Stimulated activated CD4-positive, alpha-beta T cell treated with anti-CD3 and anti-CD28 coated beads, Interleukin-4, amount 100 ng/mL, for 4 hours (primary cell): ENCODE measurements at places on chromosomes 1 and 21.

GRCh38 chr21:44067011-44067839, 40.0 kb upstream of the PWP2 start:
- no peak for DNase-seq

GRCh38 chr1:111920221-111921024, 69.0 kb downstream of the KCND3 start:
- DNase-seq: no peak

DNA sequence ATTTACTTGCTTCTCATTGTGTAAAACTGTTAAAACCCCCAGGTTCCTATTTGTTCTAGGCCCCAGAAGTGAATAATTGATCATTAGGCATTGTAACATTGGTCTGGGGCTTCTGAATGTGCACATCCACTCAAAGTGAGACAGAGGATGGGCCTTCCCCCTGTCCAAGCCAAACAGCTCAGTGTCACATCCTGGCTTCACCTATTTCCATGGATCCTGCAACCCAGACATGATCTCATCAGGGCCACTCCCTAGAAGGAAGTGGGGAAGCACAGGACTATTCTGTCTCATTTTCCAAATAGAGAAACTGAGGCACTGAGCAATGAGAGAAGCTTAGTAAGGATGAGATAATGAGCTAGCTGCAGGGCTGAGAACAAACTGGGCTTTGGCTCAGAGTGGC, 47.4 kb upstream of the TSPAN2 start:
- DNase-seq: no peak

DNA sequence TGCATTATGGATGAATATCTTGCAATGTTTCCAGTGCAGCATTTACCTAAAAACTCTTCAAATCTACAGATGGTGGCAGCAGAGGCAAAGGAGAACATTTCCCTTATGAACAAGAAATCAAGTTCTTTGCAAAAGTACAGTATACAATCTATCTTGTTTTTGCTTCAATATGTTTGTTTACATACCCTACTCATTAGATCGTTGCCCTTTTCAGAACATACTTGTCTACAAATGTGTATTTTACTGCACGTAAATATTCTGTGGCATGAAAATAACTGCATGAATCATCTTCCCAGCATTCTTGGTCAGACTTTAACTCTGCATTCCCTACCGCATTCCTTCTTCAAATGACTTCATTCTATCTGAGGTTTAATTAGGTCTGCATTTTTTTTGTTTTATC, 212.7 kb downstream of the ZP4 start:
- no peak for DNase-seq

GRCh38 chr1:178926046-178926445, 55.2 kb upstream of the ANGPTL1 start:
- no peak for DNase-seq

DNA sequence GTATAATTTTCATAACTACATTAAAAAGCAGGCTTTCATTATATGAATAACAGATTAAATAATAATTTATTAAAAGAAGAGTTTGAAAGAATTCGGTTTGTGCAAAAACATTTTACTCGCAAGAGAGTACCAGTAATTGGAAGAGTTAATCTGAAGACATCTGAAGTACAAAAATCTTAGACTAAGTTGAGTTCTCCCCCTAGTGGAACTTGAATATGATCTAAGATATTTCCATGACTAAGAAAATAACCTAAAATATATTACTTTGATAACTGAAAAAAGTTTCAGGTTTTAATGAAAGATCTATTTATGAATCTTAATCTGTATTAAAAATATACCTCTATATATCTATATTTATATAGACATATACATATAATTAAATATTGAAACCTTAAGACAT, 112.5 kb upstream of the GFI1 start:
- DNase-seq: no peak

- no peak for DNase-seq
These were observed 33.5 kb downstream of the ECE1 start for GRCh38 chr1:21256776-21257175.

- DNase-seq: no peak
These were observed 262.2 kb downstream of the AJAP1 start for GRCh38 chr1:4916610-4917009.

DNA sequence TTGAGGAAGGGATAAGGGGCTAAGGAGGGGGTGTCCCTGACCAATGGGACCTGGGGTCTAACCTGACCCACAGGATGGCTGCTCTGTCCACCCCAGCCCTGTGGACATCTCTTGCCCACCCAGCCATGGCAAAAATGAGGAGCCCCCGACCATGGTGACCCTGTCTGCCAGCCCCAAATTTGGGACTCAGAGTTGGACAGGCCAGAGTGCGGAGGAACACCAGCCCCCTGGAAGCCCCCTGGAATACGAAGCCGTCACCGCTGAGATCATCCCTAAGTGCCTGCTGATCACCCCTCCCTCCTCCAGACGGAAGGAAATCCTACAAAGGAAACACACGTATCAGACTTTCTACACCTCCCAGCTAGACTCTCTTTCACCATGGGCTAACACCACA, 119.3 kb downstream of the SIK1 start:
- DNase-seq: no peak

DNA sequence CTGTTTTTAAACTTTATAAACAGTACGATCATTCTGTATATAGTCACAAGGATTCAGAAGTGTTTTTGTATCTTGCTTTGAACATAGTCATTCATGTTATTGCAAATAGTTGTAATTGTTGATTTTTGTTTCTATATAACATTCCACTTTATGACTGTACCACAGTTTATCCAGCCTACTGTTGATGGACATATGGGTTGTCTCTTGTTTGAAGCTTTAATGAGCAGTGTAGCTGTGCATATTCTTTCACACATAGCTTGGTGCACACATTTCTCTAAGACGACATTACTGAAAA, 6.1 kb downstream of the CD101 start:
- DNase-seq: no peak

DNA sequence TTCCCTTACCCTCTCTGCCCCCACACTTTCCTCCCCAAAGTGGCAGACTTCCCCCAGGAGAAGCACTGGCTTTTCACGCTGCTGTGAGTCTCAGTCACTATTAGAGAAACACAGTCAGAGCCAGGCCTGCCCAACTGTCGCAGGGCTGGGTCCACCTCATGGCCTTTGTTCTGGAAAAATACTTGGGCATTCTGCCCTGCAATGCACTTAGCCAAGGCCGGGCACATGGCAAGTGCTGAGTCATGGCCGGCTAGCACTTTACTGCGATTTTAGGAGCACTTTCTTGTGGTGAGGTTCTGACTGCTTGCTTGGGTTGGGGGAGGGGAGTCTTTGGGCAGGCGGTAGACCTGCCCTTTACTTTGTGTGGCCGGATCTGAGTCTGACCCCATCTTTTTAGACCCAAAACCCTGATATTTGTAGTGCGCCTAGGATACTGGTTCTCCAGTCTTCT, 7.7 kb downstream of the EPHX1 start:
- DNase-seq: no peak

DNA sequence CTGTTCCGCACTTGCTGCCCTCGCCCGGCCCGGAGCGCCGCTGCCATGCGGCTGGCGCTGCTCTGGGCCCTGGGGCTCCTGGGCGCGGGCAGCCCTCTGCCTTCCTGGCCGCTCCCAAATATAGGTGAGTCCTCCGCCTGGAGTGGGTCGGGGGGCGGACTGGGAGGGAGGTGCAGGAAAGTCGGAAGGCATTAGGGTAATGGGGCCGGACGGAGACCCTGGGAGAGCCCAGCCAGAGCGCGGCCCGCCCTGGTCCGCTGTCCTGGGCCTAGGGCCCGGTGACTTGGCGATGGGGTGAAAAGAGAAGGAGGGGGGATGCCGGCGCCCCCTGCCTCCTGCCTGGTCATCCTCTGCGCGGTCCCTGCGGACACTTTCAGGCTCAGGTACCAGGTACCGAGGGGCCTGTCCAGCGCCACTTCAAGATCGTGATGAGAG, 243 bp downstream of the ADAM15 start:
- DNase-seq: no peak

DNA sequence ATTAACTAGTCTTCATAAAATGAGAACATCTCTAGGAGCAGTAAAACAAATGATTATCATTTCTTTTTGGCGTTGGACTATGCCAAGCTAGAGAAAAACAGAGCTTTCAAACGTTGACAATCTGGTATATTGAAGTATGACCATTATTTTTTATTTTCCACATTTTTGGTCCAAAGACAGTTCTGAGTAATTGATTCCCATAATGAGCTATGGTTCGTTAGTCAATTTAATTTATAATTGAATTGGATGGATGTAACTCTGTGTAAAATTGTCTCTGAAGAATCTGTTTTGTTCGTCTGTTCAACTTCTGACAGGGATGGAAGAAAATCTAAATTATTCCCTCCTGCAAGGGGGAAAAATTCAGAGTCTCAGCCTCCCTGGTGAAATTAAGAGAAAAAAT, 234.5 kb downstream of the LMO4 start:
- no peak for DNase-seq

- DNase-seq: no peak
These were observed 192.9 kb downstream of the RHOU start for GRCh38 chr1:228927946-228928898.

DNA sequence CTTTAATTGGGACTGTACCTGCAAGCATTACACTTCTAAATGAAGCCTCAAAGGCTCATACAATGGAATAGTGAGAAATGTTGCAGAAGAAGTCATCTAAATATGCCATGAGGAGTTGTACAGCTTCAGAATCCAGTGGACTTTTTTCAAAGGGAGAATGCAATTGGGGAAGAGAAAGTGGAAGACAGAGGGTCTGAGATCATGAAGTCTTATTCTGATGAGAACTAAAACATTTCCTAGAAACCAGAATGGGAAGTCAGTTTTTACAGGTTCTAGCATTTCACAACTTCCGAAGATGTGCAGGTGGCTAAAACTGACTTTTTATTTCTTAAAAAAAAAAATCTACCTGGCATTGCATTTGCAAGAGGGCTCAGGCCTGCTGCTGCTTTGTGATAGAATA, 424.4 kb upstream of the RUNX1 start:
- no peak for DNase-seq

DNA sequence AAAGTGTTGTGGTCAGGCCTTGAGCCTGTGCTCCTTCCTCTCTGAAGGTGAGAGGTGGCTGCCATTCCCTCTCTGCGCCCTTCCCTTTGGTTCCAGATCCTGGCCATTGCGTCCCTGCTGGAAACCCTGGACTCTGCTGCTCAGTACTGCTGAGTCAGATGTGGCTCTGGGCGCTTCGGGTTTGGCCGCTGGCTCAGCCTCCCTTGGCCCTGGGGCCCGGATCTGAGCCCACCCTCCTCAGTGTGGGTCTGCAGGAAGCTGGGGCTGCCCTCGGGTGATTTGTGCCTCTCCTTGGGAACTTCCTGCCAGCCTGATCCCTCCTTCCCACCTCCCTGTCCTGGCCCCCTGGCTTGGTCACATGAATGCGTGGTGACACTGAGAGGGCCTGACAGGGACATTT, 32.2 kb downstream of the QSOX1 start:
- DNase-seq: no peak

GRCh38 chr1:159957824-159958268, 3.8 kb upstream of the SLAMF9 start:
- DNase-seq: no peak

DNA sequence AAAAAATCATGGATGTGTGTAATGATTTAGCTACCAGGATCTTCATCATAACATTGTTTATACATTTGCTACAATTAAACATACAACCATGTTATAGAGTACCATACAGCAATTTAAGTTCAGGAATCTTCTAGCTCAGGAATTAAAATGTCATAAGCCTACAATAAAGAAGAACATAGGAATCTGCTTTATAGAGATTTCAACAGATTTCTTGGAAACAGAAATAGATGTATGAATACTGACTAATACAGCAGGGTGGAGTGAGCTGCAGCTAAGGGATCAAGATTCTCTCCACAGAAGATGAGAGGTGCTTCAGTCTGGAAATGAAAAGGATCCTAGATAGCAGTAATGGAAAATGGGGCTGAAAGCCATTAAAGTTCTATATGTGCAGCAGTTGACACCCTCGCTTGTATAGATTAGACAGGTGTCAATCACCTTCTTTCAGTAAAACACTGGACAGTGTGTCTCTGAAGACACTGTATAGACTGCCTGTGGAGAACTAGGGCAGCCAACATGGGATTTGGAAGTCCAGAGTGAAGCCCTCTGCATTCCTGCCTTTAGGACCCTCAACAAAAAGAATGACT, 73.9 kb downstream of the DNTTIP2 start:
- DNase-seq: no peak

DNA sequence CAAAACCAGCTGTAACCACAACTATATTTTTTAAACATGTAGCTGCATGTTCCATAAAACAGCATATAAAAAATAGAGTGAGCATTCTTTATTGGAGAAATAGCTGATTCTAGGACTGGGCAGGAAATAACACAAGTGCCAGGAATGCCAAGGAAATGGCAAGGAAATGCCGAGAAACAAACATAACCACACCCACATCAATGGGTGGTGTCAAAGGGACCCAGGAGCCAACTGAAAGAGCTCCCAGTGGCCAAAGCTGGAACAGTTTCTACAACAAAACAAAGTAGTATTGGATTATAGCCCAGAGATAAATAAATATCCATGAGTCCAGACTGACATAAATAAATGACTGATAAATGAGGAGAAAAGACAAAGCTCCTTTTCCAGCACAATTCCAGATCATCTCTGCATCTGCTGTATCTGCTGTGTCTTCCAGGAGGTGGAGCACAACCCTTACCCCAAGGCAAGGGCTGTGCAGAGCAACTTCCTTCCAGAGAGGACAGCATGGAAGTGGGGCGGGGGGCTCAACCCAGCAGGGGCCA, 28.1 kb downstream of the ADARB1 start:
- no peak for DNase-seq

GRCh38 chr1:2240270-2241156, 12.4 kb downstream of the SKI start:
- no peak for DNase-seq

DNA sequence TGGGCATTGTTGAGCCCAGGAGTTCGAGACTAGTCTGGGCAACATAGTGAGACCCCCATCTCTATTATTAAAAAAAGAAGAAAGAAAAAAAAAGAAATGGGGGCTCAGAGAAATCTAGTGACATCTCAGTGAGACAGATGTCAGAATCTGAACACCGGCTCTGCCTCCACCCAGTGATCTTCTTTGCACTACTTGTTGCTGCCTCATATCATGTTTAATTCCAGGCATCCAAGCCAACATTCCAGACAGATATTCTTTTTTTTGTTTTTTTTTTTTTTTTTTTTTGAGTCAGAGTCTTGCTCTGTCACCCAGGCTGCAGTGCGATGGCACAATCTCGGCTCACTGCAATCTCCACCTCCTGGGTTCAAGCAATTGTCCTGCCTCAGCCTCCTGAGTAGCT, 5.0 kb upstream of the ARL8A start:
- no peak for DNase-seq

GRCh38 chr1:113893267-113893666, 5.9 kb upstream of the BCL2L15 start:
- DNase-seq: no peak

GRCh38 chr1:182110635-182111034, 49.1 kb upstream of the ZNF648 start:
- DNase-seq: no peak

- no peak for DNase-seq
These were observed 464 bp downstream of the BEST4 start for GRCh38 chr1:44787506-44787905.
